ENCODE measurements at places on chromosomes 5 and 9.

DNA sequence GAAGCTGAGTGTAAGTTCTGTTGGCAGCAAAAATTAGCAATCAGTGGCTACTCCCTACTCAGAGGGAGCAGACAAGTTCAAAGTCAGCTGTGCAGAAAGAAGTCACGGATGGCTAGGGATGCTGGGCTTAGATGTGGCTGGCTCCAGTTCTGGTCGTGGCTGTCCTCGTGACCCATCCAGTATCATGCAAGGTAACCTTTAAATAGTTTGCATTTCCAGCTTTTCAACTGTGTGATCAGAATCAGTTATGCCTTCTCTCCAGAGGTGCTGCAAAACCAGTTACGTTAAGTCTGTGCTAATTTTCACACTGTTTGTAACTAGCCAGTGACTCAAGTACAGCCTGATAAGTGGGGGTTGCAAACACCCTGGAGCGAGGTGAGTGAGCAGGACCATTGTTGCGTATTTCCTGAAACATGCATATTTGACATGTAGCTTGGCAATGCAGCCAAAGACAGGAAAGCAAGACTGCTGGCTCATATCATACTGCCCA is 302.4 kb downstream of the ATPSCKMT start:
- DNase-seq, result no peak

DNA sequence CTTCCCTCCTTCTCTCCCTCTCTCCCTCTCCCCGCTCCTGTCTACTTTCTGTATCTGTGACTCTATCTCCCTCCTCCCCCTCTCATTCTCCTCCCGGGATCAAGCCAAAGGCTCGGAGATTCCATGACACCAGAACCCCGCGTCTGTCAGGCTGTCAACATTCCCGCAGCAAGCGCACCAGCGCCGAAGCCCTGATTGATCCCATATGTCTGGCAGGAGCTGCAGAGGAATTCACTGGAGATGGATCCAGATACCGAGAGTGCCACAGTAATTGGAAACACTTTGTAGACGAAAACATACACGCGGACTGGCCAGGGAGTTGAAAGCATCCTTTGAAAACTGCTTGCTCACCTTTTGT is 300 bp upstream of the SVEP1 start:
- no peak for DNase-seq

- DNase-seq, result no peak
Observed at GRCh38 chr9:18362901-18363685, 110.9 kb upstream of the ADAMTSL1 start.

DNA sequence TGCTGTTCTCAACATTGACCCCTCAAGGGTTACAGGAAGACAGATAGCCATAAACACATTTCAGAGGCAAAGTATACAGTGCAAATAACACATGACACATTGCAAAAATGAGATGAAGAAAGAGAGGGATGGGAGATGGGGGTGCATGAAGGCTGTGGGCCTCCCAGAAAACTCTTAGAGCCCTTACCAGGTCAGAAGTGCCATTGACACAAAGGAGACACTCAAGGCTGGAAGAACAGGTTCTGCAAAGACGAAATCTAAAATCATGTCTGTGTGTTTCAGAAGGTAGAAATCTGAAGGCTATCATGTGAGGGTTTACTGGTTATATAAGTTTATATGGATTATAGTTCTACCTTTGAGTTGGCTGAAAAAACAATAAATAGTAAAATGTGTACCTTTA is 318.8 kb downstream of the BNC2 start:
- no peak for DNase-seq

- no peak for DNase-seq
Observed at GRCh38 chr5:155733935-155734334, 593.0 kb upstream of the SGCD start.

DNA sequence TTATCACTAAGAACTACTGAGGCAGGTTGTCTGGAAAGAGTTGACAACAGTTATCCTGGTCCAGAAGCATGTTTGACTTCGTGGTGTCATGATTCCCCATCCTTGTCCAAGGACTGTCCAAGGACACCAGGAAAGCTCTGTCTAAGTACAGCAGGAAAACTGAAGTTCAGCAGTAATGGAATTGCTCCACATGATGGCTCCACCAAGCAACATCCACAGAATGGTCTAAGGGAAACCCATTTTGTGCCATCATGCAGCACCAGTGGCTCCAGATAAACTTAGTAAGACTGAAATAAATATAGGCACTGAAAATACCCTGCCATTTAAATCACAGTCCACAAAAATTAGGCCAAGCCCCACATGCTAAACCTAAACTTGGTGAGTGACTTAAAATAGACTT is 192.8 kb downstream of the CDH18 start:
- DNase-seq, result peak; percentile 23

- no peak for DNase-seq
Observed at GRCh38 chr5:123659495-123659894, 147.5 kb downstream of the CSNK1G3 start.

DNA sequence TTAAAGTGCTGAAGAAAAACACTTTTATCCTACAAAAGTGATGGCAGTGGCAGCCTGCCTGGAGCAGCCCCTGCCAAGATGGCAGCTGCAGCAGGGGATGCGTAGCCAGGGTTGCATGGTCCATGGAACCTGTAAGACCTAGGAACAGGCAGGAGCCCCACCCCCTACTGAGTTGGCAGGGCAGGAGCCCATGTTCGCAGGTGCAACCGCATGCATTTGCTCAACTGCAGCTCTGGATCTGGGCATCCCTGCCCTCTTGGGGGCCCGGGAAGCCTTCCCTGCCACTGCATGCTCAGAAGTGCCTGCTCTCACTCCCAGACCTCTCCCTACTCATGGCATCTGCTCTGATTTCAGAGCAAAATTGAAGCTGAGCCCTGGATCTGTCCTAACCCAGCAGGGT is 779.6 kb downstream of the CDH18 start:
- no peak for DNase-seq

DNA sequence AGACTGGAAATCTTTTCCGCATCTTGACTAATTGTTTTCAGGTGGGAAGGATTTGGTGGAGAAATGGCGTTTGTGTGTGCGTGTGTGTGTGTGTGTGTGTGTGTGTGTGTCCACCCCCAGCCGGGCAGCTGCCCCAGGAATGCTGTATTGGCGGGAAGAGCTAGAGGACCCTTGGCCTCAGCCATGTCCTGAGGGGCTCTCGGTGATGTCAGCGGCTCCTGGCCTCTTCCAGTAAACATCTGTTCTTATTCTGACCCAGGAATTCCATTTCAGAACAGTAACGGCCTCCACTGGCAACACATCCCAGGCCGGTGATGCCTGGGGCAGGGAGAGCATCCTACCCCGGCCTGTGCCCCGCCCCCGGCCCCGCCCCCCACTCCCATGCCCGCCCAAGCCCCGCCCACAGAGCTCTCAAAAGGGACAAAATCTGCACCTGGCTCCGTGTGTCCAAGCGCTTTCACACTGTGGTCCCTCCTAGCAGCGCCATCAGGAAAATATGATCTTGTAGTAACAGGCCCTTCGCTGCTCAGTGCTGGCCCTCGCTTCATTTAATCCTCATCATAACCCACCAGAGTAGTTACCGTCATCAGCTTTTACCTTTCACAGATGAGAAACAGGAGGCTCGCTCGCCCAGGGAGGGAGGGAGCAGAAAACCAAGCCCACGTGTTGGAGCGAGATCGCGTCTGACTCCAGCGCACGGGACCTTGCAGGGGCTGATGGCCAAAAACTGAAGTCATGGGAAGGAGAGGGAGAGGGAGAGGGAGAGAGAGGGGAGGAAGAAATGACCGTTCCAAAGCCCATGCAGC is 18.9 kb downstream of the ADAMTS2 start:
- no peak for DNase-seq

DNA sequence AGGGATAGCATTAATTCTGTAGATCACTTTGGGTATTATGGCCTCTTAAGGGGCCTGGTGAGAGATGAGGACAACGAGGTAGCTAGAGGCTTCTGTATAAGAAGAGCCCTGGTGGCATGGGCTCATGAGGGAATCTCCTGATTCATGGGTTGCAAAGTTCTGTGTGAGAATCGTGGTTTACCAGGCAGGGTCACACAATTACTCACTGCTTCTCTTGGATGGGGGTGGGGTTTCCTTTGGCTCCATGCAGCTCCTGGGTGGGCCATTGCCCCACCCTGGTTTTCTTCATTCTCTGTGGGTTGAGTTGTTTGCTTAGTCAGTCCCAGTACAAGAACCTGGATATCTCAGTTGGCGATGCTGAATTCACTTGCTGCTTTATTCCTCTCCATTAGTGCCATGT is 30.9 kb upstream of the TNFSF15 start:
- no peak for DNase-seq
